Putamen (tissue), 1 donor: ENCODE measurements at places on chromosomes 1 and 21.

DNA sequence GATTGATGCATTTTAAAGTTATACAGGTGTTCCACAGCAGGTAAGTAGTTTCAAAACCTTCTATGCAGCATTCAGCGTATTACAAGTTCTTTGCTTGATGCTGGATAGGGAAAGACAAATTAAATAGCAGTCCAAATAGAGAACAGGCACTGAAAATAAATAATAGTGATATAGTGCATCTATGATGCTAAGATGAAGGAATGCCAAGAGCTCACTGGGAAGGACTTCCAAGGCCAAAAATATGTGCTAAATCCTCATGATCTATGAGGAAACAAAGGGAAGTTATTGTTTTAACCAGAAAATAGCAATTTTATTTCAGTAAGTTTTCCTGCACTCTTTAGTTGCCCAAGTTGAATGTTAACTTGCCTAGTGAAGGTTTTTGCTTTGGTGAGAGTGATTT is 127.8 kb upstream of the GREM2 start:
- no peak for DNase-seq

GRCh38 chr1:167132301-167133010 is 38.6 kb downstream of the STYXL2 start:
- DNase-seq: no peak

DNA sequence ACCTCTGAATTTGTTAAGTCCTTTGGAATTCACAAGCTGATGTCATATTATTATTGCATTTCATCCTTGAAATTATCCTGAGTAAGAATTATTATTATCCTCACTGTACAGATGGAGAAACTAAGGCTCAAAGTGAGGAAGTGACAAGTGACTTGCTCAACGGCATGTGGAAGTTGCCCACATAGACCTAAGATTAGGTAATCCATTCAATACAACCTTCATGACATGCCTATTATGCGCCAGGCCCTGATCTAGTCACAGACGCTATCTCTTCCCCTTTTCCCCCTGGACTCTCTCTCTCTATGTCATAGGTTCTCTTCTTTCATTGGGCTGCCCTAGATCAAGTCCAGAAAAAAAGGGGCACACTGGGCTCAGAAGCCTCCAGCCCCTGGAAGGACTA is 84.9 kb upstream of the KCNK2 start:
- no peak for DNase-seq

GRCh38 chr1:109404838-109405237 is 7.1 kb upstream of the SORT1 start:
- no peak for DNase-seq

DNA sequence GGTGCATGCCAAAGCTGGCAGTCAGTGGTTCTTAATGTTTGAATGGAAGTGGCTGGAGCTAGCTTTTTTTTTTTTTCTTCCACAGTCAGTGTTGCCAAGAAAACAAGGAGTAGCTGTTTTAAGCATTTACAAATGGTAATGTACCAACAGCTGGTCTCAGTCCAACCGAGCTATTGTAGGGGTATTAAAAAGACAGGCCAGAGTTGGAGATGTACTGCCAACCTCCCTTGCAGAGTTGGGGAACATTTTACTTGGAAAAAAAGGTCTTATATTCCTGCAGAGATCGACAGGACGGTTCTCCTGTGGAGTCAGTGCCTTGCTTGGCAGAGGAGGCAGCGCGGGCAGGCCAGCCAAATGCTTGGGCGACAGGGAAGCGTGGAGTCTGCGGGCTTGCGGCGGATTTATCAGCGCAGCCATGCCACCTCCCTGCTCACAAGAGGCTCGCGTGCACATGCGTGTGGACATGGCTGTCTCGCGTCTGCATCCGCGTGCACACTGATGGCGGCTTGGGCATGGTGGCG is 338.1 kb downstream of the RPS6KC1 start:
- peak; percentile 42 for DNase-seq

GRCh38 chr1:155850345-155850744 is 6.7 kb downstream of the GON4L start:
- no peak for DNase-seq

DNA sequence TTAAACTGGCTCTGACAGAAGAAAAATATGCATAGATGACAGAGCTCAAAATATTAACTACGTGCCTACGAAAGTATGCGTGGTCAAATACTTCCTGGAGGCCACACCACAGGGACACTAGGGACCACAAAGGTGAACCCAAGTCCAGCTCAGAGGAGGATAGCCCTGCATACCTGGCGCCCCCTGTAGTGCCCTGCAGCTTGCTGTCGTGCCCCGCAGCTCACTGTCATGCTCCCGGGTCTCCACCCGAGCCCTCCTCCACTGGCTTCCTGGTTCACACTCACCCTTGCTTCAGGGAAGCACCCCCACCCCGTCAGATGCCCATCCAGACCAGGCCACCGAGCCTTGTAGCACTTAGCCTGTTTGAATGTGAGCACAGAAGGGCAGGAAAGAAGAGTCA is 16.7 kb upstream of the NADK start:
- no peak for DNase-seq

- no peak for DNase-seq
These were observed 2.5 kb downstream of the SMIM1 start for GRCh38 chr1:3774946-3775489.

- DNase-seq: peak; percentile 78
These were observed 132.7 kb upstream of the IPO9 start for GRCh38 chr1:201696217-201696761.

GRCh38 chr1:180893614-180894013 is 19.1 kb upstream of the KIAA1614 start:
- no peak for DNase-seq

DNA sequence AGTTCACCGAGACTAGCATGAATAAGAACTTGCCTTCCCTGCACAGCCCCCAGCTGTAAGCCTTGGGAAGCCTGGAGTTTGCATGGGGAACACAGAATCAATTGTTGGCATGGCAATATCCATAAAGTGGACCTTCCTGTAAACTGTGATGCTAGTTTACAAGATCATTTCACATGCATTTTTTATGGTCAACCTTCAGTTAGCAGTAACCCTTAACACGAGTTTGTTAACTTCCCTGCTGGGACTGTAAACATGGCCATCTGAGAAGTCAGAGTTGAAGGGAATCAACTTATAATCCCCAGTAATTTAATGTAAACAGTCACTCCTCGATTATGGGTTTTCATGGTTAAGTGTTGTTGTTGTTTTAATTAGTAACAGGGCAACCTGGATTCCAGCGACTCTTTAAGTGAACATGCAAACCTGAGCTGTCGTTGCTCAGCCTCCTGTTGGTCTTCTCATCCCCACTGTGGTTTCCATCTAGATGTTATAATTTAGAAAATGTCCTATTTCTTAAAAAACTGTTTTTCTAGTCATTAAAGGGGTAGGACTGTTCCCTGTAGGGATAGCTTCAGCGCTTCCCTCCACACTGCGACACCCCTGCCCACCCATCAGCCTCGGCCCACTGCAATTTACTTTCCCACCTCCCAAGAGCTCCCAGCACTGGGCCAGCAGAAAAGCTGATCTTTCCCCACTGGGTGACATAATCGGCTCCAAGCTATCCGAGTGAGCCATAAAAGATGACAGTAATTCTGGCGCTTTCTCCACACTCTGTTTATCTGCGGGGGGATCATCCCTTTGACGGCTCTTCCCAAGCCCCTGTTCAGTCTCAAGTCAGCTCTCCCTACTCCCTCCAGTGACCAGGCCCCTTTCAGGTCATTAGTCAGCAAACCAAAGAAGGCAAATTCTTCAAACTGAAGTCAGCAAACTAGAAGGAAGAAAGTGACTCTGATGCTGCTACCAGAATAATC is 107.6 kb upstream of the IPO9 start:
- DNase-seq: no peak

DNA sequence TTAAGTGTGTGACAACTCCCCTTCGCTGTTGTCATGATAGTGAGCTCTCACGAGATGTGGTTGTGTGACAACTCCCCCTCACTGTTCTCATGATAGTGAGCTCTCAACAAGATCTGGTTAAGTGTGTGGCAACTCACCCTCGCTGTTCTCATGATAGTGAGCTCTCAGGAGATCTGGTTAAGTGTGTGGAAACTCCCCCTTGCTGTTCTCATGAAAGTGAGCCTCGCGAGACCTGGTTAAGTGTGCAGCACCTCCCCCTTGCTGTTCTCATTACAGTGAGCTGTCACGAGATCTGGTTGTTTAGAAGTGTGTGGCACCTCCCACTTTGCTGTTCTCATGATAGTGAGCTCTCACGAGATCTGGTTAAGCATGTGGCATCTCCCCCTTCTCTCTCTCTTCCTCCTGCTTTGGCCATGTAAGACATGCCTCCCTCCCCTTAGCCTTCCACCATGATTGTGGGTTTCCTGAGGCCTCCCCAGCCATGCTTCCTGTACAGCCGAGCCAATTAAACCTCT is 25.1 kb upstream of the LSS start:
- DNase-seq: no peak

DNA sequence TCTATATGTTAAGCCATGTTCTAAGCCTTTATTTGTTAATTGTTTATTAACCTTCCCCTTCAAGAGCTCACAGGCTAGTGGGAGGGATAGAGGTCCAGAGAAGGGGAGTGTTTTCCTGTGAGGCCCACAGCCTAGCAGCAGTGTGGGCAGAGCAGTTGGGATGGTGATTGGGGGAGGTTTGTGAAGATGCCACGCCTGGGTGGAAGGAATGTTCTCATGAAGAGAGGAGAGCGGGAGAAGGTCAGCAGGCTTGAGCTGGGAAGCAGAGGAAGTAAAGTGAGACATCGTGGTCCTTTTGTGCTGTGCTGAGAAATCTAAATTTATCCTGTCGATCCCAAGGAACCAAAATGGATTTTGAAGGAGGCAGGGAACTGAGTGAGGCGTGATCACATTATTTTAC is 42.6 kb downstream of the TRAPPC10 start:
- no peak for DNase-seq

DNA sequence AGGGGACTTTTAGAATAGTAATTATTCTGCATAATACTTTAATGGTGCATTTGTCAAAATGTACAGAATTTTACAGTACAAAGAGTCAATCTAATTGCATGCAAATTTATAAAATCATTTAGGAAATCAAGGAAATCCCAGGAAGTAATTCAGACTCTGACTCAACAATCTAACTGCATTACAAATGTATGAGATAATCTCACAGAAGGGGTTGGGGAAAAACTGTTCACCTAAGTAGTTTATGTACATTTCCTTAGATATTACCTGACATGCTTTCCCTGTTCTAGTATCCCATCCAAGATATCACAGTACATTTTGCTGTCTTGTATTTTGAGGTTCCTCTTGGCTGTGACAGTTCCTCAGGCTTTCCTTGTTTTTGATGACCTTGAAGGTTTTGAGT is 4.7 kb downstream of the CRB1 start:
- DNase-seq: no peak

DNA sequence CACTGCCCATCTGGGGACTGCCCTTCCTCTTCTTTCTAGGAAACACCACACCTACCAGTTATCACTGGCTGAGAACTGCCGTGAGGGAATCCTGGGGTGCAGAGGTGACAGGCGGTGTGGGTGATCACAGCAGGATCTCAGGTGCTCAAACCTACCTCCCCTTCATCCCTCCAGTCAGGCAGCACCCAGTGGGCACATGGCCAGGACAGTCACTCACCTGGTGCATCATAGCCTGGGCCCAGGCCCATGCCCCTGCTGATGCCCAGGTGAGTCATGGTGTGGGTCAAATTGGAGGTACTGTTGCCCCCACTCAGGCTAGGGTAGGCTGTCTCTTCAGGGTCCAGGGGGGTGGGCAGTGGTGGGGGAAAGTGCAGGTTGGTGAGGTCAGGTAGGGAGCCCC is 5.3 kb upstream of the DENND4B start:
- no peak for DNase-seq

DNA sequence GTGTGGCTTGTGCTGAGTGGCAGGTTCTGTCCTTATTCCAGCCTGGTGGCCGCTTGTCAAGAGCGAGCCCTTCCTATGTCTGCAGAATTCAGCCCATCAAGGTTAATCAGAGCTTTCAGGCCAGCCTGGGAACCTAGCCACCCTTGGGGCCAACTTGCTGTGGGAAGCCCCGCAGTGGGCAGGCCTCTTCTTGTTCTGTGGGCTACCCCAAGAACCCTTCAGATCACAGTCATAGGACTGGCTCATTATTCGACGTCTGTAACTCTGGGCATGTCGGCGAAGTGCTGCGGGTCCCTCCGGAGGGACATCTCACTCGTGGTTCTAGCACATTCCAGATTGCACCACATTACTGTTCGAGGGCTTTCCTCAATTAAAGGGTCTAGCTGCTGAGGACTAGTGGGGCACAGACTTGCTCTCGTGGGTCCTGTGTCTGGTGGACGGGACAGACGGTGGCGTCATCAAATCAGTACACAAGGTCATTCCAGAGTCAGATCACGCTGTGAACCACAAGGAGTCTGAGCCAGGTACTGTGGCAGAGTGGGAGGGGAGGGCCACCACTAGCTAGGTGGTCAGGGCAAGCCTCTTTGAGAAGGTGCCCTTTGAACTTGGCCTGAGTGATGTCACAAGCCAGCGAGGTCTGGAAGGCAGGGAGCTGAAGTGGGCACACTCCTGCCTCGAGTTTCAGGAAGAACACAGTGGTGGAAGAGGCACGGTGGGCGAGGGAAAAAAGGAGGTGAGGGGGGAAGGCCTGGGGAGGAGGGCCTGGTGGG is 20.3 kb upstream of the TNFRSF1B start:
- DNase-seq: no peak

DNA sequence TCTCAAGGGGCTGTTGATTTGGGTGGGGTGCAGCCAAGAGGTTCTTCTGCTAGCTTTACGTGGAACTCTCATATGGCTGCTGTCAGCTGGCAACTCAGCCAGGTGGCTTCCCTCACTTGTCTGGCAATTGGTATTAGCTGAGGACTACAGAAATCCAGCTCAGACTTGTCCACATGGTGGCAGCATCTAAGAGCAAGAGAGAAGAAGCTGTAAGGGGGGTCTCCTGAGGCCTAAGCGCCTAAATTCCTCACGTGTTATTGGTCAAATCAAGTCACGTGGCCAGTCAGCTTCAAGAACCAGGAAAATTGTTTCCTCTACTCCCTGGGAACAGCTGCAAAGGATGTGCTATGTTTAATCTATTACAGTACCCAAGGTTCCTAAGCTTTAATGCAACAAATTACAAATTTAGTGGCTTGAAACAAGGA is 4.2 kb upstream of the DYRK3 start:
- no peak for DNase-seq

- no peak for DNase-seq
These were observed 72.0 kb upstream of the FAM20B start for GRCh38 chr1:178953538-178954324.

GRCh38 chr1:112529301-112529700 is 20.5 kb downstream of the WNT2B start:
- no peak for DNase-seq

- DNase-seq: no peak
These were observed 25.6 kb downstream of the MEF2D start for GRCh38 chr1:156474966-156475365.

GRCh38 chr21:25297117-25297516 is 310.2 kb downstream of the MRPL39 start:
- no peak for DNase-seq
